K562 (cell line): ENCODE measurements at places on chromosomes 11 and 22. TPM values are rescaled to one million over a fixed set of nuclear protein-coding genes. Genes with fewer than 3 reads are reported as not detected.

Gene LINC01488
- total RNA-seq: not detected in 2 replicates

Gene RHOD
- total RNA-seq: not detected in 2 replicates

Gene POU2AF3
- total RNA-seq: not detected in 2 replicates

Gene SNX32
- total RNA-seq: not detected in 2 replicates

Gene PKDREJ
- total RNA-seq: not detected in 2 replicates
